ENCODE measurements at places on chromosomes 11 and 22. TPM values are rescaled to one million over a fixed set of nuclear protein-coding genes. Genes with fewer than 3 reads are reported as not detected.

The RIBC2 gene
- total RNA-seq = 5.5 TPM

The OR2D2 gene
- total RNA-seq = 0.36 TPM

The SLCO2B1 gene
- 0.60 TPM for total RNA-seq

The TPCN2 gene
- 3.2 TPM for total RNA-seq

The SGSM1 gene
- not detected for total RNA-seq

The PATE1 gene
- total RNA-seq = not detected

The SYT9 gene
- not detected for total RNA-seq

The FBLN1 gene
- 2.1 TPM for total RNA-seq
